ENCODE measurements at places on chromosomes 5 and 9.

GRCh38 chr9:128701227-128701854 lies 962 bp upstream of the PKN3 start:
- no peak for DNase-seq

GRCh38 chr5:181171782-181172181 lies 24.4 kb downstream of the OR2V2 start:
- no peak for DNase-seq

DNA sequence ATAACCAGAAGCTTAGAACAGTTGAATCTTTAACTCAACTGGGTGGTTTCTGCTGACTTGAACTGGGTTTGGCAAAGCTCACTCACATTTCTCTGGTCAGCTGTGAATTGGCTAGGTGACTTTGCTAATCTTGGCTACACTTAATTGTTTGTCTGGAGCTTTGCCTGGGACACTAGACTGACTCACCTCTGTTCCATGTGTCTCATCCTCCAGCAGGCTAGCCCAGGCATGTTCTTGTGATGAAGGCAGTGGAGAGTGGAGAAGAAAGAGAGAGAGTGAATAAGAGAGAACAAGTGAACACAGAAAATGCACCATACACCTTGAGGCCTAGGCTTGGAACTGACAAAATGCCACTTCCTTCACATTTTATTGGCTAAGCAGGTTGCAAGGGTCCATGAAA lies 32.6 kb downstream of the SPATA31D1 start:
- peak; percentile 96 for DNase-seq

DNA sequence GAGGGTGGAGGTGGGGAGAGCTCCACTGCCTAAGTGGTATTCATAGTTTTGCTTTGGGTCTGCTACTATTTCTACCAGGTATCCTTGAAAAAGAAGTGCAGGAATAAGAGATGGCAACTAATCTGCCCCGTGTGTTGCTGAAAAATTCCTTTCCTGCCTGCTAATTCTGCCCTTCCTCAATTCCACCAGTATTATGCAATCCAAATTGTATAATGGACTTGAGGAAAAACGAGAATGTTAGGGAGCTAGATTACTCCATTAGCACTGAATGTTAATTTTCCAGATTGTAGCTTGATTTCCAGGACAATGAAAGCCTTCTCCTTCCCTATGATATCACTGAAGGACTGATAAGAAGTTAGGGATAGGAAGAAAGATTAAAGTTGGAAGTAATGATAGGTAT lies 16.9 kb downstream of the ADAM19 start:
- no peak for DNase-seq

DNA sequence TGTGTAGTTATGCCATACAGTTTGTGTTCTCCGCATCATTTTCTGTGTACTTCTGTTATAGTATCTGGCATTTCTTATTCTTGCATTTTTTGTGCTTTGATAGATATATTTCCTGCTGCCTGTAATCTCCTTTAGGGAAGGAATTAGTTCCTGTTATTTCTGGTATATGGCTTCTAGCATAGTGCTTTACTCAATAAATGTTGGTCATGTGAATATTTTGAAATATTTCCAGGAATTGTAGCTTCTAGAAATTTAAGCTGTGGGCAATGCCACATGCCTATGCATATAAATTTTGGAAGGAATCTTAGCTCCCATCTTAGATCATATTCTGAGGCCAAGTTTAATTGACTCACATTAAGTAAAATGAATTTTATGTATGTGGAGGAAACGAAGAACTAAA lies 11.5 kb upstream of the PRRC1 start:
- DNase-seq, result no peak

DNA sequence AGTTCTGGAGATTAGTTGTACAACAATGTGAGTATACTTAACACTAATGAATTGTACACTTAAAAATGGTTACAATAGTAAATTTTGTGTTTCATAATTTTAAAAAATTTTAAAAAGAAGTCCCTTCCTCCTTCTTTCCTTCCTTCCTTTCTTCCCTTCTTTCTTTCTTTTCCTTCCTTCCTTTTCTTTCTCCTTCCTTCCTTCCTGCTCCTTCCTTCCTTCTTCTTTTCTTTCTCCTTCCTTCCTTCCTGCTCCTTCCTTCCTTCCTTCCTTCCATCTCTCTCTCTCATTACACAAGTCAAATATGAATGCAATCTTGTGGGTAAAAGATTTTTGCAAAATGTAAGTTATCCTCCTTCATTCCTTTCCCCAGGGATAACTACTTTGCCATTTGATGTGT lies 97.1 kb upstream of the TBCA start:
- DNase-seq, result no peak

DNA sequence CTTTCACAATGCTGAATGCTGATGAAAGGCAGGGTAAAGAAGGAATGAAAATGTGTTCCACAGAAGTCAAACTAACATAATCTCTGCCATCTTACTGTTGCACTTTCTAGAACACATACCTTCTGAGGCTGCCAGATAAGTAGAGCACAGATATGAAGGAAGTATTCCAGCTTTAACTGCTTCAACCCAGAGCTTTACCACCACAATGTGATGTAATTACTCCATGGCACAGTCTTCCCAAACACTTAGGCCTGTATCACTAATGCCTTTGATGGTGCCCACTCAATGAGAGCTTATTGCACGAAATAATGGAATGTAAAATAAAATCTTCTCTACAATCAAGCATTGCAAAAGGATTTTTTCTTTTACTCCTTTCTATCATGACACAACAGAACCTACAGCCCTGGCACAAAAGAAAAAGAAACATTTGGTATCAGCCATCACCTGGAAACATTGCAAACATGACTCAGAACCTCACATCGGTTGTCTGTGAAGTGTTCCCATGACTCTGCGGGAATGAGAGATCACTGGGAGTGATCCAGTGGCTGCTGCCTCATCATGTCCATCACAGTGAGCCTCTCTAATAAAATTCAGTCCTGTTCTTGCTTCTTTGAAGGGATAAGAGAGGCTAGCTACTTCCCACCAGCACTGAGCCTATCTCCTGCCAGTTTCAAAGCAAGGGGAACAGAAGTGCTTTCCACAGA lies 385.8 kb downstream of the EFNA5 start:
- peak; percentile 50 for DNase-seq

- DNase-seq, result no peak
Observed at GRCh38 chr5:96962540-96962991, 26.7 kb downstream of the LNPEP start.

DNA sequence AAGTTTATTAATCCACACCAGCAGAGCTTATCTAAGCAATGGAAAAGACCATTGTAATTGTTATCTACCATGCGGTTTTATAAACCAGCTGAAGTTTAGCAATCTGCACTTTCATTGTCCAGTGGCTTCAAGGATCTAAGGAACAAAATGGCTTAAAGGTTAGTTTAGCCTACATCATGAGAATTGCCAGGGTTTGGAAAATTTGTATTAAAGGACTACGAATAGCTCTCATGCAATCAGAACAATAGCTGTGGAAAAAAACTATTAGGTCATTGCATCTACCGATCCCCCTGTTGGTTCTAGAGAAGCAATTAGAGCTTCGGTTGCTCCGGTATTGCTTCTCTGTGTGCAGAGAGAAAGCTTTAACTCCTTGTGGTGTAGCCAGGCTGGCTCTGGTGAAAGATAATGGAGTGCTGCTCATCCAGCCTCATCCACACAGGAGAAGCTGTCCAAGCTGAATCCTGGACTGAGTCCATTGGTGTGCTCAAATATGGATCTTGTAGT lies 86.3 kb upstream of the SLC12A2 start:
- no peak for DNase-seq

DNA sequence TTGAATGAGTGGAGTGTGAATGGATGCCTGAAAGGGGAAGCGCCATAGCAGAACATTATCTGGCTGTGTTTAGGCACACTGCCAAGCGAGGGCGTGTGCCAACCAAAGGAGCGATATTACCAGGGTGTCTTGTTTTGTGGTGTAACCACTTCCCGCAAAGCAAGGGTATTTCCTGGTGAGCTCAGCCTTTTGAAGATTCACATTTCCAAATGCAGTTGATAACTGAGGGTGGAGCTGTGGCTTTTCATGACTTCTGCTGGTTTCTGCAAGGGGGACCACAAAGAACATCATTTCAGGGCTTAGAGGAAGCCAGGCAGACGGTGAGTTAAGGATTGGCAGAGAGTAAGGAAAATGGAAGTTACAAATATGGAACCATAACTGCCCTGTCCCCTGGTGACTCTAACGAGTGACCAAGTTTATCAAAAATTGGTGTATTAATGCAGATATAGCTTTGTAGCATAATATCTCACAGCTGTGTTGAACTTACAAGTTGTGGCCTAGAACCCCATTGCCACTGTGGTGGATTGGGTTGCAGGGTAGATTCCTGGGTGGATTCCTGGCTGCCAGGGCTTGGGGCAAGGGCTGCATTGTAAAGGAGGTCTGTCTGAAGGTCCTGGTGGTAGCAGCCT lies 71.4 kb downstream of the RALGPS1 start:
- DNase-seq, result peak; percentile 78

GRCh38 chr9:652914-653313 lies 188.6 kb upstream of the DMRT1 start:
- no peak for DNase-seq

GRCh38 chr5:14123974-14124482 lies 19.1 kb upstream of the TRIO start:
- no peak for DNase-seq

DNA sequence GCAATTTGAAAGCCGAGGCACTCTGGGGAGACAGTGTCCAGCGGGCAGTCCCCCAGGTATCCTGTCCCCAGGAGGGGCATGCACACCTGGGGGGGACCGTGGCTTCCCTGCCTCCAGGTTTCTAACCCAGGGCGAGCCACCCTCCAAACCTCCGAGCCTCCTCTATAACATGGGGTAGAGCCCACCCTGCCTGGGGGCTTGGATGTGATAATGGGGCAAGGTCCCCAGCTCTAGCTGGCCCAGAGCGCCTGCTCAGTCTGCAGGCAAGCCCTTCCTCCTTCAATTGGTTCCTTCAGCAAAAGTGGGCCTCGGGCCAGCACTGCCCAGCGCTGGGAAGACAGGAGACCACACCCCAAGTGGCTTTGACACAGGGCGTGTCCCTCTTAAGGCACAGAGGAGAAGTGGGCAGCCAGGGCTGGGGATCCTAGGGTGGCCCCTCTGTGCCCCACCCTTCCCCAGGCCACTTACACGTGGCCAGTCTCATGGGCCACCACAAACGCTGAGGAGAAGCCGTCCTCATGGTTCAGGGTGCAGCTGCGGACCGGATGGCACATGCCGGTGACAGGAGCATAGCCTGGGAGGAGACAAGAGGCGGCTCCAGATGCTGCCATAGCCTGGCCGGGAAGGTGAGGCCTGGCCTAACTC lies 94.3 kb downstream of the ZNF354C start:
- DNase-seq, result no peak
